Pericardium fibroblast (primary cell): ENCODE measurements at places on chromosomes 3 and 15. TPM values are rescaled to one million over a fixed set of nuclear protein-coding genes. Genes with fewer than 3 reads are reported as not detected.

Gene CCR1
- total RNA-seq = not detected in 2 replicates

Gene CD86
- total RNA-seq = not detected in 2 replicates

Gene HRH1
- 4.0 and 7.5 TPM in 2 replicates for total RNA-seq

Gene PYGO1
- total RNA-seq = 6.6 and 8.2 TPM in 2 replicates

Gene ZKSCAN7
- 4.6 and 5.7 TPM in 2 replicates for total RNA-seq

Gene DCP1A
- 8.3 and 8.7 TPM in 2 replicates for total RNA-seq

Gene SEC22A
- total RNA-seq = 18.5 and 51.2 TPM in 2 replicates

Gene C3orf22
- total RNA-seq = not detected in 2 replicates

Gene CKMT1B
- not detected in 2 replicates for total RNA-seq

Gene TWF2
- total RNA-seq = 124 and 138 TPM in 2 replicates

Gene GOLGA8H
- total RNA-seq = not detected in 2 replicates

Gene RTP3
- not detected in 2 replicates for total RNA-seq

Gene CFAP92
- total RNA-seq = not detected in 2 replicates

Gene SLC24A1
- 6.4 and 16.8 TPM in 2 replicates for total RNA-seq

Gene RUBCN
- total RNA-seq = 7.3 and 10.7 TPM in 2 replicates

Gene CFAP20DC
- total RNA-seq = 1.5 and 5.4 TPM in 2 replicates

Gene ANKRD63
- not detected in 2 replicates for total RNA-seq

Gene STRIT1
- not detected in 2 replicates for total RNA-seq

Gene SKOR1
- under 0.01 and 0.17 TPM in 2 replicates for total RNA-seq

Gene GHSR
- not detected in 2 replicates for total RNA-seq

Gene RARRES1
- 12.7 and 26.0 TPM in 2 replicates for total RNA-seq

Gene CMTM8
- total RNA-seq = 1.9 and 3.7 TPM in 2 replicates

Gene C3orf85
- total RNA-seq = not detected in 2 replicates

Gene TEX55
- not detected in 2 replicates for total RNA-seq

Gene SLC51B
- not detected in 2 replicates for total RNA-seq

Gene GOLGA8O
- under 0.01 TPM in 1 of 2 replicates, not detected in the other for total RNA-seq

Gene FILIP1L
- total RNA-seq = 25.1 and 28.5 TPM in 2 replicates

Gene PLSCR1
- 78.2 and 172 TPM in 2 replicates for total RNA-seq

Gene SEMA5B
- 0.23 TPM in 1 of 2 replicates, not detected in the other for total RNA-seq

Gene CADM2
- total RNA-seq = not detected in 2 replicates

Gene SH3GL3
- 0.47 and 1.3 TPM in 2 replicates for total RNA-seq

Gene TMEM212
- not detected in 2 replicates for total RNA-seq

Gene PIK3R4
- 14.9 and 23.2 TPM in 2 replicates for total RNA-seq

Gene SERINC4
- total RNA-seq = not detected in 2 replicates

Gene SRGAP3
- total RNA-seq = 0.43 and 5.7 TPM in 2 replicates

Gene SPTBN5
- under 0.01 TPM in 1 of 2 replicates, not detected in the other for total RNA-seq

Gene TMEM41A
- total RNA-seq = 10.6 and 12.8 TPM in 2 replicates

Gene PROS1
- 81.5 and 157 TPM in 2 replicates for total RNA-seq

Gene VIPR1
- 0.09 and 0.35 TPM in 2 replicates for total RNA-seq

Gene CYP1A1
- 0.23 TPM in 1 of 2 replicates, not detected in the other for total RNA-seq

Gene SPRED1
- total RNA-seq = 15.5 and 21.4 TPM in 2 replicates

Gene DENND6A
- total RNA-seq = 7.9 and 8.0 TPM in 2 replicates

Gene CSPG5
- 0.70 TPM in 1 of 2 replicates, not detected in the other for total RNA-seq

Gene CCDC54
- not detected in 2 replicates for total RNA-seq

Gene DRD3
- total RNA-seq = not detected in 2 replicates

Gene EPHB1
- total RNA-seq = 0.34 and 0.35 TPM in 2 replicates

Gene LRRIQ4
- not detected in 2 replicates for total RNA-seq

Gene UBAP1L
- 0.34 and 0.35 TPM in 2 replicates for total RNA-seq

Gene IQCB1
- 13.3 and 14.1 TPM in 2 replicates for total RNA-seq

Gene DAZL
- total RNA-seq = not detected in 2 replicates

Gene GPR176
- total RNA-seq = 54.9 and 87.5 TPM in 2 replicates

Gene AGTR1
- total RNA-seq = 4.3 and 15.6 TPM in 2 replicates

Gene TGM5
- not detected in 2 replicates for total RNA-seq

Gene SCAANT1
- not detected in 2 replicates for total RNA-seq

Gene CNTN4
- total RNA-seq = 4.9 TPM in 1 of 2 replicates, not detected in the other

Gene AMOTL2
- 188 and 284 TPM in 2 replicates for total RNA-seq

Gene SLC33A1
- total RNA-seq = 24.4 and 35.0 TPM in 2 replicates
